ENCODE measurements at places on chromosomes 7 and 10.

DNA sequence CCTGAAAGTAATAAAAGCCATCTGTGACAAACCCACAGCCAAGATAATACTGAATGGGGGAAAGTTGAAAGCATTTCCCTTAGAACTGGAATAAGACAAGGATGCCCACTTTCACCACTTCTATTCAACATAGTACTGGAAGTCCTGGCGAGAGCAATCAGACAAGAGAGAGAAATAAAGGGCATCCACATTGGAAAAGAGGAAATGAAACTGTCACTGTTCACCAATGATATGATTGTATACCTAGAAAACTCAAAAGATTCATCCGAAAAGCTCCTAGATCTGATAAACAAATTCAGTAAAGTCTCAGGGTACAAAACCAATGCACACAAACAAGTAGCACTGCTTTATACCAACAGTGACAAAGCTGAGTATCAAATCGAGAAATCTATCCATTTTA lies 581.7 kb upstream of the TEX47 start:
- DNase-seq: no peak

DNA sequence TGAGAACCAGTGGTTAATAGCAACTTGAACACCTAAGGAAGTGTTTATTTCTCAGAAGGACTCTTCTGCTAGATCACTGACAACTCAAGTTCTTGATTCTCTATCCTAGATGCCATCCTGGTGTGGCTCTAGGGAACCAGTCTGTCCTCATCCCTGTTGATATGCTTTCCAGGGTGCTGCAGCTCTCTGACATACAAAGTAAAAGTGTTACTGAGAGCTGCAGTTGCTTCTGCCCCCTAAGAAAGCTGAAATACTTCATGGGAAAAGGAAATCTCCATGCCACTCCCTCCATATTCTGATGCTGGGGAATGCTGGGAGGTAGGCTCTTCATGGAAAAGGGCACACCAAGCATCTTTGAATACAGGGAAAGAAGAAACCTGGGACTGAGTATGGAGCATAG lies 168.1 kb downstream of the KLF6 start:
- no peak for DNase-seq

- DNase-seq: no peak
Observed at GRCh38 chr7:29920491-29920890, 69.1 kb downstream of the SCRN1 start.

- no peak for DNase-seq
Observed at GRCh38 chr7:91280185-91280584, 16.0 kb downstream of the FZD1 start.

- peak; percentile 58 for DNase-seq
Observed at GRCh38 chr10:117239721-117240620, 943 bp upstream of the SLC18A2 start.

- DNase-seq: no peak
Observed at GRCh38 chr7:151061213-151062110, 2.1 kb downstream of the SLC4A2 start.

DNA sequence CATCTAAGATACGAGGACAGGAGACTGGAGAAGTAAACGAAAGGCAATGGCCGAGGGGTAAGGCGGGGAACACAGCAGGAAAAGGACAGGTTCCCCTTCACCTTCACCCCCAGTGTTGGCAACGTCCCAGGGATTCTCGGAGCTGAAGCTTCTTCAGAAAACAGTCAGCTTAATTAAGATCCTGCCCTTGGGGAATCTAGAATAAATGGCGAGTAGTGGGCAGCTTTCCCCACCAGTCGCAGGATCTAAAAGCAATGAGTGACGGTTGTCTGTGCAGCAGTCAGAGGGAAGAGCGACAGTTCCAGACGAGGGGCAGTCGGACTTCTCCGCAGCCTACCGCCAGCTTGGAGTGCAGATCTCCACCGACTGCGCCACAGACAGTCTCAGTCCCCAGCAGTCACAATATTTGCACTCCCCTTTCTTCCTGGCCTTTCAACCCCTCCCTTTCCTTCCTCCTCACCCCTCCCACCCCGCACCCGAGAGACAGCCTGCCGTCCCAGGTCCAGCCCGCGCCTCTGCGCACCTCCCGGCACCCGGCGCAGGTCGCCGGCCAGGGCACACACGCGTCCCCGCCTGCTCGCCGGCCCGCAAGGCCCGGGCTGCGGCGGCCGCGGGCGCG lies 10.9 kb upstream of the SP8 start:
- DNase-seq: peak; percentile 20

DNA sequence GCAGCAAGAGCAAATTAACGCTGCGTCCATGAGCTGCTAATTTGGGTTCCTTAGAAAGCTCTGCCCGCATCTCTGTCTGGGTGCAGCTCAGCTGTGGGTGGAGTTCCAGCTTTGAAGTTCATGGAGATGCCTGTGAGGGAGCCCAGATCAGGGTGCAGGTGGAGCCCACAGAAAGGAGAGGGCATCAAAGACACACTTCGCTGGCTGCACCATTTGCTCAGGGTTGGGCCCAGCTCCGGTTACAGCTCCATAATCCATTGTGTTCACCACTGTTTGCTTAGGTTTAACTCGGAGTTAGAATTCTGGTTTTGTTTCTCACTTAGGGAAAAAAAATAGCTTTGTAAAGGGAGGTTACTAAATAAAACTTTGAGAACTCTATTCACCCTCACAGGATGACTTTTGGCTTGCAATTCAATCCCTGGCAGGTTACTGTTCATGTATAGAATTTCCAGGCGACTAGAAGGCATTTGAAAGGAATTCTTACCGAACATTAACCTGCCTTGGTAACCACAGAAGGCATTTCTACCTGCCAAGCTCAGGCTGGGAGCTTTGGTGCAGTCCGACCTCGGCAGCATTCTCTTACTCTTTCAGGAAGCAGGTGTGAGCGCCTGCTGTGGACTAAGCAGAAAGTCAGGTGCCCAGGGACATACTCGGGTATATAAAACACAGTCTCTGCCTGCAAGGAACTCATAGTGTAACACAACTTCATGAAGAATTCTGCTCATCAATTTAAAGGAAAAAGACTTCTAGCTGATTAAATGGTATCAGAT lies 179.5 kb upstream of the RNF32 start:
- DNase-seq: no peak

GRCh38 chr10:43292755-43293676 lies 26.2 kb upstream of the RASGEF1A start:
- DNase-seq: peak; percentile 79

GRCh38 chr10:19952224-19953010 lies 136.2 kb downstream of the PLXDC2 start:
- no peak for DNase-seq

DNA sequence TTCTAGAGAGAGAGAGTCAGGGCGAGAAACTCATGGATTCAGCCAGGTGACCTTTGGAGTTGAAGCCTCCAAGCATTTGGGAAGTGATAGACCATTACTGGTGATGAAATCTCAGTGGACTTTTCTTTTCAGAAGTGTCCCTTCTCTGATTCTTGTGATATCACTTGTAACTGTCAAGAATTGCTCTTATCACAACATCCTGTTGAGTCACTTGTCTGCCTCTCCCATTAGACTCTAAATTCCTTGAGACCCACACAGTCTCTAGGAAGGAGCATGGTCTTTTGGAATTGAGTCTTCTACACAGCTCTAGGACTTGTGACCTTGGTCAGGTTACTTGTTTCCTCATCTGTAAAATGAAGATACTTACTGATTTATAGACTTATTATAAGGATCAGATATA lies 81.0 kb downstream of the CFAP58 start:
- DNase-seq: no peak

- no peak for DNase-seq
Observed at GRCh38 chr10:63197344-63198092, 64.4 kb downstream of the NRBF2 start.

GRCh38 chr10:14731875-14732512 lies 42.7 kb downstream of the FAM107B start:
- DNase-seq: no peak

GRCh38 chr7:47461161-47461560 lies 120.8 kb downstream of the TNS3 start:
- no peak for DNase-seq

- DNase-seq: no peak
Observed at GRCh38 chr10:68402276-68402675, 4.8 kb downstream of the RUFY2 start.

DNA sequence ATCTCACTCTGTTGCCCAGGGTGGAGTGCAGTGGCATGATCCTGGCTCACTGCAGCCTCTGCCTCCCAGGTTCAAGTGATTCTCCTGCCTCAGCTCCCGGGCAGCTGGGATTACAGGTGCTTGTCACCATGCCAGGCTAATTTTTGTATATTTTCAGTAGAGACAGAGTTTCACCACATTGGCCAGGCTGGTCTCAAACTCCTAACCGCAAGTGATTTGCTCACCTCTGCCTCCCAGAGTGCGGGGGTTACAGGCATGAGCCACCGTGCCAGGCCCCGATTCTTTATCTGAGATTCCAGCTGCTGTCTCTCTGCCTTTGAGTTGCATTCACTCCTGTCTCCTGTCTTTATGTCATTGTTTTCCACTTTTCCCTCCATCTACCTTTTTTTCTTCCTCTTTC lies 168.7 kb downstream of the TMEM178B start:
- no peak for DNase-seq

- DNase-seq: no peak
Observed at GRCh38 chr10:48449501-48450232, 143.2 kb downstream of the MAPK8 start.
